ENCODE measurements at places on chromosomes 1 and 21.

DNA sequence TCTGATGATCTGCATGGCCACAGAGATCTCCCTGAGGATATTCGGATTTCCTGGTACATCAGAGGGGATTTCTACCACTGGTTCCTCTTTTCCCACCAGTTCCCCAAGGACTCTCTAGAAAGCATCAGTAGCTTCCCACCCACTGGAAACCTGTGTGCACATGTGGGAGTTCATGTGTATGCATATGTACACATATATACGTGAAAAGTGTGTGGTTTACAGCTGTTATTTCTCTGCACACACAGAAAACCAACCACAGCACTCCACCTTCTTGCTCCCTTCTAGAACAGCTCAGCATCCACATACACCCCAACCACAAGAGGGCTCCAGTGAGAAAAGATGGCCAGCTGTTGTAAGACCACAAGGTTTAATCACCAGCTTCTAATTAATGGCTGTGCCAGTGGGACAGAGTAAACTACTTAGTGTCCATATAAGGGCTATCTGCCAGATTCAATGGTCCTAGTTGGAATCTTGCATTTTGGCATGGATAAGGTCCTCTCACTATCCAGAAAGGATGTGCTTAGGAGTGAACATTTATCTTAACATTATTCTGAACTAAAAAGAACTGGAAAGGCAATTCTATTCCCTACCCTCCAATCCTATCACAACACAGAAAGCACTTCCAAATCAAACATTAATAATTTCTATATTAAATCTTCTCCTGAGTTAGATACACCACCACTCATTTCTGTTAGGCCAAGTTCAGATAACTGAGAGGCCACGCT is 24.1 kb downstream of the GPR3 start:
- DNase-seq = peak; percentile 55

DNA sequence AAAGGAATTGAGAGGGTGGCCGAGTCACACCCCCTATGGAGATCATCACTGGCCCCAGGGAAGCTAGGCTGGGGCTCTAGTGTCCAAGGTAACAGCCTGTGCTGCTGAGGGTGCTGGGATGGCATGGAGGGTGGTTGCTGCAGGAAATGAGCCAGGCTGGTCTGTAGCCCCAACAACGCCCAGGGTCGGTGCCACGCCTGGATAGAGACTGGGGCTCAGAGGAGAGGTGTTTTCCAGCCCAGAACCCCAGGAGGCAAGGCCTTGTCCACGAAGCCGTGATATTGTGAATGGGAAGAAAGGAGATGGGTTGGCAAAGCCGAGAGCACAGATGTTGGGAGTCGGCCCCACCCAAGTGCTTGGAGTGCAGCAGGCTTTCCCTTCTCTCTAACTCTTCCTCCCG is 68.9 kb upstream of the ACTRT2 start:
- DNase-seq = no peak

- DNase-seq = no peak
Observed at GRCh38 chr1:148372731-148373130, 110.4 kb downstream of the PPIAL4G start.

DNA sequence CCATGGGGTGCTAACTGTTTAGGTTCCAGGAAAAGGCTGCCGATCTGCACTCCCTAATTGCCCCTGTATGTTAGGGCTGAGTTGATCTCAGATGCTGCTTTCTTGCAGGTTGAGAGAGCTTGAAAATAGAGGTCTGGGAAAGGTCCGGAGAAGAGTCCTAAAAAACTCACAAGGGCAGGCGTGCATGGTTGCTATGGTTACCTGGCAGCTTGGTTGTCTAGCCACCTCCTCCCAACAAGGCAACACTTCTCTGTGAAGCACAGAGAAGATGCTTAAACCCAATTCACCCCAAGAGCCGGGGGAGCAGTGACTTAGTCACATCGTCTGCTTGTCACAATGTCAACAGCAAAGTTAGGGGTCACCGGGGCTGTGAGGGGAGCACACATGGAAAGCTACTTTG is 31.0 kb upstream of the LRRC52 start:
- no peak for DNase-seq

All from germinal center (tissue), 1 donor.